Esophagus squamous epithelium (tissue), 5 donors: ENCODE measurements at places on chromosomes 7 and 10. TPM values are rescaled to one million over a fixed set of nuclear protein-coding genes. Genes with fewer than 3 reads are reported as not detected.

DNA sequence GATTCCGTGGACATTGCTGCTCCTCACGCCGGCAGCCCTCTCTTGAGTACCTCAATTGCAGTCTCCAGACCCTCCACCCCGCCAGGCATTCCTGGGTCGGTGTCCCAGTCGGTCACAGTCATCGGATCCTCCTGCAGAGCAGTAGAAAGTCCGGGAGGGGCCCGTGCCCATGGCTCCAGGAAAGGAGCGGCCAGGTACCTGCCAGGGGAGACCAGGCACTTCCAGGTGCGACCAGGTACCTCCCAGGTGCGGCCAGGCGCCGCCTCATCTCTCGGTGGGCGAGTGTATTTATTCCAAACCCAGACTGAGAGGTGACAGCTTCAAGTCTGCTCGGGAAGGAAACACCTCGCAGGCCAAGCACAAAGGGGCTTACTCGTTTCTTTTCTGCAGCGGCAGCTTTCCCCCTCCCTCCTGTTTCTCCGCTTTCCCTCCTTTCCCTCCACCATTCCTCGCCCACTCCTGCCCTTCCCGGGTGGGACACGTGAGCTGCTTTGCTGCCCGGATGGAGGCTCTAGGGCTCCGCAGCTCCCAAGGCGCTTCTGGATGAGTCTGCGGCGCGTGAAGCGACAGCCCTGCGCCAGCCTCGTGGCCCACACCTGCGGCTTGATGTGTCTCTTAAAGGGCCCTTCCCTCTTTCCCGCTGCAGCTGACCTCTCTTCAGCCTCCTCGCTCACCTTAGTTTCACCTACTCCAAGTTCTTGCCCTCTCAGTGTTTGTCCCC is 39.4 kb upstream of the AGK start:
- no peaks in the 10 kb centered on the region for H3K27me3 ChIP-seq
- peak overlapping the region; percentile 51 for H3K4me3 ChIP-seq
- no peak overlapping the region for H3K27ac ChIP-seq

- H3K4me1 ChIP-seq, result no peaks in the 10 kb centered on the region
- no peak for DNase-seq
- H3K4me3 ChIP-seq, result no peak overlapping the region
- H3K36me3 ChIP-seq, result no peaks in the 10 kb centered on the region
Observed at GRCh38 chr10:111475720-111476119, 398.9 kb downstream of the ADRA2A start.

DNA sequence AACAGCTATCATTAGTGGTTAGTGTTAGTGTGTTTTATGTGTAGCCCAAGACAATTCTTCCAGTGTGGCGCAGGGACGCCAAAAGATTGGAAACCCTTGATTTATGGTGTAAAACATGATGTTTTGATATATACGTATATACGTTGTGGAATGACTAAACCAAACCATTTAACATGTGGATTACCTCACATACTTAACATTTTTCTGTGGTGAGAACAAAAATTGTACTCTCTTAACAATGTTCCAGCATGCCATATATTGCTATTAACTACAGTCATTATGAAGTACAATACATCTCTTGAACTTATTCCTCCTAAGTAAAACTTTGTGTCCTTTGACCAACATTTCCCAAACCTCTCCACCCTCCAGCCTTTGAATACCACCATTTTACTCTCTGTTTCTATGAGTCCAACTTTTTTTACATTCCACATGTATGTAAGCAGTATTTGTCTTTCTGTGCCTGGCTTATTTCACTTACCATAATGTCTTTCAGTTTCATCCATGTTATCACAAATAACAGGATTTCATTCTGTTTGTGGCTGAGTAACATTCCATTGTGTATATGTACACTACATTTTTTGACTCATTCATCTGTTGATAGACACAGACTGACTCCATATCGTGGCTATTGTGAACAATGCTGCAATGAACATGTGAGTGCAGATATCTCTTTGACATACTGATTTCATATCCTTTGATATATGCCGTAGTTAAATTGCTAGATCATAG is 42.2 kb upstream of the MAGI2 start:
- no peak overlapping the region for H3K27ac ChIP-seq
- H3K27me3 ChIP-seq, result no peaks in the 10 kb centered on the region

DNA sequence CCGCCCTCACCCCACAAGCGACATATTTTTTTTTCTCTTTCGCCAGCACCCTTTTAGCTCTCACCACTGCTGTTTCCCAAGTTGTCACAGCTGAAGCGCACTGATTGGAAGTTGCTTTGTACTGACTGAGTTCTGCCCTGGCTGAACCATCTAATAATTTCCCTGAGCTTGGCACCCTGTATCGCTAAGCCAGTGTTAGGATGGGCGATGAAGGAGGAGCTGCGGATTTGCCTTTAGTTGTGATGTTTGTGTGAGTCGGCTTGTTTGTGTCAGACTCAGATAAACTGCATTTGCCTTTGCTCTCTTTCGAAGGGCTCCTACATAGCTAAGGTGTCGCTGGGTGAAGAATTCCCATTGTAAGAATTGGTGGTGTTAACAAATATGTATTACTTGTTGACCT is 1.3 kb upstream of the ATXN7L1 start:
- no peaks in the 10 kb centered on the region for H3K27me3 ChIP-seq
- peak overlapping the region; percentile 62 for H3K27ac ChIP-seq
- no peaks in the 10 kb centered on the region for H3K36me3 ChIP-seq
- H3K4me3 ChIP-seq, result peak overlapping the region; percentile 93
- DNase-seq, result no peak

GRCh38 chr10:34231441-34232180 is 583.5 kb downstream of the PARD3 start:
- peaks cover 4% of the 10 kb centered on the region for H3K36me3 ChIP-seq
- no peak overlapping the region for H3K4me3 ChIP-seq
- no peaks in the 10 kb centered on the region for H3K4me1 ChIP-seq
- H3K27me3 ChIP-seq, result no peaks in the 10 kb centered on the region
- no peak overlapping the region for H3K27ac ChIP-seq
- DNase-seq, result no peak

GRCh38 chr10:34205452-34205851 is 609.6 kb downstream of the PARD3 start:
- H3K4me3 ChIP-seq, result no peak overlapping the region
- no peaks in the 10 kb centered on the region for H3K4me1 ChIP-seq
- H3K36me3 ChIP-seq, result no peaks in the 10 kb centered on the region
- H3K27me3 ChIP-seq, result no peaks in the 10 kb centered on the region
- no peak for DNase-seq
- no peak overlapping the region for H3K27ac ChIP-seq

GRCh38 chr7:158257001-158257400 is 330.6 kb downstream of the PTPRN2 start:
- no peak overlapping the region for H3K4me3 ChIP-seq
- H3K4me1 ChIP-seq, result peaks cover 5% of the 10 kb centered on the region
- H3K27ac ChIP-seq, result no peak overlapping the region

DNA sequence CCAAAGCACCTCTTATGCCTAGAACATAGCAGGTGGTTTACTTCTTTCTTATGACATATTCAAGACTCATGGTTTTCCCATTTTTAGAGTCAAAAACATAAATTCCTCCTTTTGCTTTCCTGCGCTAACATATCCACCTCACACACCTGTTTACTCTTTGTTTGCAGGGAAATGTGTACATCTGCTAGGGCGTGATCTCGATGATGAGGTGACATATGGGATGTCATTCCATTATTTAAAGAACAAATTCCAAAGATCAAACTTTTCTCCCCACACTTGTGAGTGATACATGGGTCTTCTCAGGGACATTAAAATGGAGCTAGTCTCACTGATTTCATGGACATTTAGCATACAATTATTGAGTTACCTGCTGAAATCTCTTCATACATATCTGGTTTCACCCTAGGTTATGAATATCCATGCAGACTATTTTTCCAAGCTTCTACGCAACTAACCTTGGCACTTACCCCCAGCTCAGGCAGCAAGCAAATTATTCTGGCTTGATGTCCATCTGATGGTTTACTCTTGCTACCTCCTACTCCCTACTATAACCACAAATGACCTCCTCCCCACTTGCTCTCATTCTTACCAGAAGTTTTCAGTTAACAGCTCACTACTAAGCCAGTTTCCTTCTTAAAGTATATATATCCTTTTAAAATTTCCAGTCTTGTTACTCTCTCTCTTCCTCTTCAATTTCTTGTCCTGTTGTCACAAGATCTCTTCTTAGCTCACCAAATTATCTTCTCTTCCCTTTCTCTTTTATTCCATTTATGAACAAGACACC is 208.5 kb downstream of the RNLS start:
- H3K36me3 ChIP-seq, result no peaks in the 10 kb centered on the region
- H3K27me3 ChIP-seq, result no peaks in the 10 kb centered on the region
- no peaks in the 10 kb centered on the region for H3K4me1 ChIP-seq
- no peak for DNase-seq
- no peak overlapping the region for H3K27ac ChIP-seq

DNA sequence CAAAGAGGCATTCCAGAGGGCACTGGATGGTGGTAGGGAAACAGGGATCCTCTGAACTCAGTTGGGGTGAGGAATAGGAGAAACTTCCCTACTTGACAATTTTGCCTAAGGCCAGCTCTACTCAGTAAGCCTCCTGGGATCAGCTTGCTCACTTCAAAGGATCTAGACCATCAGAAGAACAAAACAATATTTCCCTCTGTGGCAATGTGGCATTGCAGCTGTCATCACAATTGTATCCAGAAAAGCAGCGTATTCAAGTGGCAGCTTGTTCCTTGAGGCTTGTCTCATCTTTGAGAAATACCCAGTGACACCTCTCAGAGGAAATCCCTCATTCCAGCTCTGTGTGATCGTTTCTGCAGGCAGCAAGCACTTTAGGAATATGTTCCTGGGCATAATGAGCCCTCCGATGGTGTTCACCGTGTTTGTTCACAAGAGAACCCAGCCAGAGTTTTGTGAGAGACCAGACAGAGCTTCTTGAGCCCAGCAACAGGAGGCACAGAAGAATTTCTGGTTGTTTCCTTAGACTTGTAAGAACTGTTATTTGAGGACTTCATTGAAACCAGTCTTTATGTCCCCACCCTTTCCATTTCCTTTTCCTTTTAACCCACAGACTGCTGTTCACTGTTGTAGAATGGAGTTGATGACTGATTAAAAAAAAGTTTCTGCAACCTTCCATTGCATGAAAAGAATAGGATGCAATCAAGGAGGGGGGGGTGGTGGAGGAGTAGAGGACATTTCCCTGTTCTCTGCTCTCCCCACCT is 747.3 kb downstream of the LRMDA start:
- no peak overlapping the region for H3K27ac ChIP-seq
- H3K36me3 ChIP-seq, result no peaks in the 10 kb centered on the region
- no peaks in the 10 kb centered on the region for H3K27me3 ChIP-seq
- H3K4me3 ChIP-seq, result no peak overlapping the region
- H3K4me1 ChIP-seq, result no peaks in the 10 kb centered on the region

- DNase-seq, result no peak
- no peak within 1 kb of the TSS for H3K27ac ChIP-seq
- peak within 1 kb of the TSS; percentile 60 for H3K4me3 ChIP-seq
- no peaks in the 10 kb centered on the region for H3K27me3 ChIP-seq
- peaks cover 16% of the 10 kb centered on the region for H3K36me3 ChIP-seq
Observed at GRCh38 chr7:128030654-128031611, at the start of gene LRRC4. TSS of gene LRRC4 (minus strand) at chr7:128031437. CDS start at chr7:128030640, 797 bp downstream.

GRCh38 chr10:1488970-1489548 is 248.3 kb downstream of the ADARB2 start:
- no peak for DNase-seq
- no peaks in the 10 kb centered on the region for H3K36me3 ChIP-seq
- no peak overlapping the region for H3K4me3 ChIP-seq
- H3K27ac ChIP-seq, result no peak overlapping the region
- H3K27me3 ChIP-seq, result no peaks in the 10 kb centered on the region

- H3K4me3 ChIP-seq, result no peak overlapping the region
- H3K27me3 ChIP-seq, result no peaks in the 10 kb centered on the region
- peaks cover 5% of the 10 kb centered on the region for H3K4me1 ChIP-seq
- H3K36me3 ChIP-seq, result no peaks in the 10 kb centered on the region
Observed at GRCh38 chr10:71528371-71529206, 131.9 kb downstream of the CDH23 start.

- H3K36me3 ChIP-seq, result no peaks in the 10 kb centered on the region
- H3K27ac ChIP-seq, result peak overlapping the region; percentile 96
- DNase-seq, result no peak
- H3K27me3 ChIP-seq, result no peaks in the 10 kb centered on the region
- H3K4me3 ChIP-seq, result peak overlapping the region; percentile 87
Observed at GRCh38 chr7:140673063-140673773, 473 bp downstream of the ADCK2 start.

DNA sequence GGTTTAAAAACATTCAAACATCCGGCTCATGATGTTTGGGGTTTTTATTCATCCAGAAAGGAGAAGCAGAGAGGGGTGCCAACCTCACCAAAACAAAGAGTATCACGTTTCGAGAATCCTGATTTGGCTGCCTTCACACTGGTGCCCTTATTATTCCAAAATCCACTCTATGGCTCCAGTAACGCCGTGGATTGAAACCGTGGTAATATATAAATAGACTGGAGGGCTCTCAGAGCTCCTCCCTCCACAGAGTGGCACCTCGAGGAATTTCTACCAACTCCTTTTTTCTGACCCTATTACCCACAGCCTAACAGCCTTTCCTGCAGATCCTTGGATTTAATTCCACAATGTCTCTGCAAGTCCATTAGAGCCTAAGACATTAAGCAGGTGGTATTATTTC is 353.6 kb downstream of the CRPPA start:
- H3K27me3 ChIP-seq, result no peaks in the 10 kb centered on the region
- peak overlapping the region; percentile 54 for H3K27ac ChIP-seq
- no peak for DNase-seq

GRCh38 chr7:76315364-76315763 is 12.9 kb downstream of the HSPB1 start:
- no peaks in the 10 kb centered on the region for H3K36me3 ChIP-seq
- H3K4me1 ChIP-seq, result peaks cover 23% of the 10 kb centered on the region
- H3K4me3 ChIP-seq, result no peak overlapping the region
- no peak overlapping the region for H3K27ac ChIP-seq

DNA sequence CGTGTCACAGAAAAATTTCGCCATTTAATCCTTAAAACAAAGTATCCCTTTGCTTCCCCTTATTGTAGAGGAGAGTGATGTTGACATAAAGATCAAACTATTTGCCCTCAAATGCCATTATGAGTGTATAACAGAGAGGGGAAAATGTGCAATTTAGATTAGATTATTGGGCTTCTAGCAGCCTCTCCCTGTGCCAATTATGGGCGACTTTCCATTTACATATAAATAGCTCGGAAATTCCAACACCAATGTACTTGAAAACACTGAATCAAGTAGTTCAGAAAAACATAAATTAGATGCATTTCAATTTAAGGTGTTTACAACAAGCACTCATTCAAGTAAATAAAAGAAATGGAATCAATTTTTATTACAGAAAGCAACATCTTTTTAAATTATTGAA is 64.6 kb upstream of the LRRN3 start:
- no peaks in the 10 kb centered on the region for H3K36me3 ChIP-seq
- DNase-seq, result no peak
- no peaks in the 10 kb centered on the region for H3K27me3 ChIP-seq
- H3K4me1 ChIP-seq, result no peaks in the 10 kb centered on the region
- no peak overlapping the region for H3K27ac ChIP-seq

- DNase-seq, result no peak
- no peak overlapping the region for H3K4me3 ChIP-seq
- H3K4me1 ChIP-seq, result peaks cover 5% of the 10 kb centered on the region
- peaks cover 5% of the 10 kb centered on the region for H3K27me3 ChIP-seq
- peaks cover 4% of the 10 kb centered on the region for H3K36me3 ChIP-seq
Observed at GRCh38 chr10:794382-794956, 105.0 kb upstream of the DIP2C start.

GRCh38 chr7:557558-557881 is 37.9 kb upstream of the PDGFA start:
- no peak overlapping the region for H3K4me3 ChIP-seq
- DNase-seq, result no peak
- H3K36me3 ChIP-seq, result no peaks in the 10 kb centered on the region
- no peaks in the 10 kb centered on the region for H3K27me3 ChIP-seq
- no peaks in the 10 kb centered on the region for H3K4me1 ChIP-seq

Gene PWWP2B
- total RNA-seq, result 14.9 TPM

Gene COL26A1
- not detected for total RNA-seq

Gene SFRP4
- not detected for total RNA-seq

Gene CLRN3
- total RNA-seq, result not detected

Gene FAM237B
- total RNA-seq, result not detected
